ENCODE measurements at places on chromosomes 6 and 20.

GRCh38 chr6:35417979-35418661, 34.0 kb upstream of the FANCE start:
- DNase-seq: no peak

- DNase-seq: no peak
Measured at GRCh38 chr6:35809809-35810208, 4.7 kb downstream of the LHFPL5 start.

DNA sequence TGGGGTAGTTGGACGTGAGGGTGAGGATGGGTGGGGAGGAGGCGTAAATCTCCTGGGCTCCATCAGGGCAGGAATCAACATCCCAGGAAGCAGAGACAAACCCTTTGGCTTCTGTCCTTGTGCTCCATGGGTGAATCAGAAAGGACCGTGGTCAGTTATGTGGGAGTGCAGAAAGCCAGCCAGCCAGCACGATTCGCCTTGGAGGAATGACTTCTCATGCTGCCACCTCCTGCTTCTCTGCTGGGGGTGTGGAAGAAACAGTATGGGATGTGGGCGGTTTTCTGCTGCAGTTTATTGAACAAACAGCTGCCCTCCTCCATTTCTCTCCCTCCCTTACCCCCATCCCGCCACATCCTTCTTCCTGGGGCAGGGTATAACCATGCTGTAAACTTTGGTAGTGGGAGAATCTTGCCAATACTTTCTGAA, 214.5 kb downstream of the SOX4 start:
- no peak for DNase-seq

DNA sequence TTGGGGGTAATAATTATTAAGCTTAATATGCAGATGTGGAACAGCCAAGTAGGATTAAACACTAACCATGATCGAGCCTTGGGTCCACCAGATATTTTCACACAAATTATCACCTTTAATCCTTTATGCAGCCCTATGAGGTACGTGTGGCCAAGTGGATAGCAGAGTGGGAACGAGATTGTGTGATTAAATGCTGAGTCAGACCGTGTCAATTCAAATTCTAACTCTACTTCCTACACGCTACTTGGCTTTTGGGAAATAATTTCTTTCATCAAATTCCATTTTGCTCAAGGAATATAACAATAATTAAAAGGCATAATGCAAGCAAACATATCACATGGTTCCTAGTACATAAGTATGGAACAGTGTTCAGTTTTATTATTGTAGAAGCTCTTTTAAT, 329.2 kb downstream of the CBLN4 start:
- DNase-seq: no peak

GRCh38 chr6:83472767-83473166, 39.6 kb upstream of the PRSS35 start:
- DNase-seq: no peak

DNA sequence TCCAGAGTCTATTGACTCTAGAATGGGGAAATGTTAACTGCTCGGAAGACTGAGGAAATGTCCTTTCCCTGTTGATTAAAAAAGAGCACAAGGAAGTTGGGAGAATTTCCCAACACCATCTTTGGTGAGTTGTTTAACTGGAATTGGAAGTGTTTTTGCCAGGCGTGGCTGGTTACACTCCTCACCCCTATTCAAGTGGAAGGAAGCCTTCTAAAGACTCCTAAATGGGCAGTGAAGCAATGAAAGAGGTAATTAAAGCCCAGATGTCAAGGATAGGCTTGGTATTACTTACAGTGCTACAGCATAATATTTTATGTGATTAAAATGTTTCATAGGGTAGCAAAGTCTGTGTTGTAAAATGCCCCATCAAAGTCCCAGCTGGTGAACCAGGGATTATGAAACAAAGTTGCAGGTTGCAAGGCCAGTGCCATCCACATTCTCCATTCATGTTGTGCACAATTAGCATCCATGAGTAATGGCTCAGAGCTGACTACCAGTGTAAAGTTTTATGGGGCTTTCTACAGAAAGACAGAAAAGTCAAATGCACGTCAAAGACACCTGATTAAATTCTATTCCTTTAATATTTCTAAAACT, 52.6 kb downstream of the BTBD3 start:
- DNase-seq: no peak

- no peak for DNase-seq
Measured at GRCh38 chr20:45301824-45302271, 4.8 kb upstream of the RBPJL start.

- DNase-seq: no peak
Measured at GRCh38 chr6:118306392-118307238, 241.5 kb upstream of the PLN start.

- no peak for DNase-seq
Measured at GRCh38 chr6:149405823-149406765, 6.0 kb downstream of the SUMO4 start.

DNA sequence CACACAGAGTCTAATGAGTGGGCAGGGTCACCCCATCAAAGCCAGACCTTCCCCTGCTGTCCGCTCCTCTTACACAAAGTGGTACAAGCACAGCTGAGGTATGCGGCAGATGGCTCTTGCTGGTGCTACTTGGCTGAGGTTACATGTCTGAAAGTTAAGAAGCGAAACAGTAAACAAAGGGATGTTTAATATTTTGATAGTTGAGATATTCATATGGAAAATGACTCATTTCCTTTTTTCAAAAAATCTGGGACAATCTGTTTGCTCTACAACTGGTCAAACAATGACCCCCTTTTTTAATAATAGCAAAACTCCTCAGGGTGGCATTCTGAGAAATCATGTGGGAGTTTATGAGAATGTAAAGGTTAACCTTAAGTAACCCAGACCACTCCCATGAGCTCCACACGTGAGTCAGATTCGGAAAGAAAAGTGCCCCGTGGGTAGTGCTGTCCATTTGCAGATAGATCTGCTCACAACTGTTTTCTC, 245.3 kb downstream of the TBXT start:
- no peak for DNase-seq

DNA sequence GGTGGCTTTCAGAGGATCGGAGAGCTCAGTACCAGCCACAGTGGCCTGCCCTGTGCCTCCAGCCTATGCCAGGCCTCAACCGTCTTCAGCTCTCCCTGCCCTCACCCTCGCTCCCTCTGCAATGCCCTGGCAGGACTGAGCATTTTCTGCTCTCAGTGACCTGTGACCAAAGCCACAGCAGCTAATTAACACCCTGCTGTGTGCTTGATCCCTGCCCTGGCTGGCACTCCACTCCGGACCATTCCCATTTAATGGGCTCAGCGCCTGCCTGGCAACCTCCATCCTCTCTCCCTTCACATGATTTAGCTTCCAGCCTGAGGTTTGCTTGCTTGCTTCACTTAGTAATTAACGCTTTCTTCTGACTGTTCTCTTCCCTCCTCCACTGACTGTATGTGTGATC, 287.5 kb downstream of the LRFN2 start:
- DNase-seq: no peak

- DNase-seq: no peak
Measured at GRCh38 chr6:32855467-32856174, 1.6 kb downstream of the PSMB9 start.

DNA sequence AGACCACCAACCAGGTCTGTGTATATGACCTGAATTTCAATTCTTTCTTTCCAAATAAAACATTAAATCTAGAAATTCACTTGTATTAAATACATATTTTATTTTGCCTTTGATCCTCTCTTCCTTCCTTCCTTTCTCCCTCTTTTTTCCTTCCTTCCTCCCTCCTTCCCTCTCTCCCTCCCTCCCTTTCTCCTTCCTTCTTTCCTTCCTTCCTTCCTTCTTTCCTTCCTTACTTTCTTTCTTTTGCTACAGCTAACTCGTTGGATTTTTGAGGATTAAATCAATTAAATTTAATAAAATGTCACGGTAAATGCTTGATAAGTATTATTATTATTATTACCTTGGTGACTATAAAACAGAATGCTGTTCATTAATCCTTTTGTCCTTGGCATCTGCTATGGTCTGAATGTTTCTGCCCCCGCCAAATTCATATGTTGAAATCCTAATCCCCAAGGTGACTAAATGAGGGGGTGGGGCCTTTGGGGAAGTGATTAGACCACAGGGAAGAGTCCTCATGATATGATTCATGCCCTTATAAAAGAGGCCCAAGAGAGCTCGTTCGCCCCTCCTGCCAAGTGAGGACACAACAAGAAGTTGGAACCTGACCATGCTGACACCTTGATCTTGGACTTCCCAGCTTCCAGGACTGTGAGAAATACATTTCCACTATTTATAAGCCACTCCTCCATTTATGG, 67.6 kb upstream of the BTBD3 start:
- DNase-seq: peak; percentile 17

DNA sequence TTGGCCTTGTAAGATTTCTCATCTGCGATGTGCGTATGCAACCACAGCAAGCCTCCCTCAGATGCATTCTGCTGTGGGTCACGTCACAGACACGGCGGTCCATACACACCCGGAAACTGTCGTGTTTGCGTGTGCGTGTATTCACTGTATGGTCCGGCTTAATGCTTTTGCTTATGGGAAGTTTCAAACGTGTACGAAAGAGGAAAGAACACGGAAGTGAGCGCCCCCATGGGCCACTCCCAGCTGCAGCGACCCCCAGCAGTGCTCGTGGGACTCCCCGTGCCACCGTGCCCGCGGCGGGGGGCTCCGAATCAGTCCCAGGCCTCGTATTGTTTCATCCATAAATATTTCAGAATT, 10.2 kb downstream of the DLL1 start:
- DNase-seq: no peak

GRCh38 chr20:32358883-32359632, 927 bp downstream of the ASXL1 start:
- no peak for DNase-seq

GRCh38 chr6:139415365-139415764, 40.9 kb upstream of the CITED2 start:
- DNase-seq: no peak

GRCh38 chr6:113095841-113096240, 748.7 kb downstream of the RFPL4B start:
- no peak for DNase-seq

- DNase-seq: no peak
Measured at GRCh38 chr6:34928695-34929094, 39.6 kb downstream of the ANKS1A start.

GRCh38 chr6:135128268-135128914, 52.7 kb upstream of the MYB start:
- no peak for DNase-seq

GRCh38 chr6:121791396-121792315, 356.2 kb downstream of the GJA1 start:
- peak; percentile 53 for DNase-seq

DNA sequence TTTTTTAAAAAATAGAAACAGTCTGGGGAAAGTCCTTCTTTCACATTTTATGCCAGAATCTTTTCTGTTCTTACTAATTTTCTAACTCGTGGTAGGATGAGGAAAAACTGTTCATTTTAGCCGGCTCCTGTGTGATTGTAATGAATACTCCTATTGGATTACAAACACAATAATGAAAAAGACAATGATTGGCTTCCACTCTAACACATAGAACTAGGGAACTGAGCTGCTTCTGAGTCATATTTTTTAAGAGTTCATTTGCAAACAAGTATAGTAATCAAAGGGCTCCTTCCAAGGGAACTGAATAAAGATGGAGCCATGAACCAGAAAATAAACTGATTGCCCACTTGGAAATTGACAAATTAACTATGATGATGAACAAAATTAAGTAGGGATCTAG, 265.3 kb upstream of the TCF21 start:
- DNase-seq: no peak

- DNase-seq: peak; percentile 66
Measured at GRCh38 chr6:74764486-74764885, 441.4 kb downstream of the COL12A1 start.

- DNase-seq: no peak
Measured at GRCh38 chr6:55818482-55818881, 56.9 kb downstream of the BMP5 start.

- no peak for DNase-seq
Measured at GRCh38 chr6:20169786-20170185, 42.5 kb downstream of the MBOAT1 start.

DNA sequence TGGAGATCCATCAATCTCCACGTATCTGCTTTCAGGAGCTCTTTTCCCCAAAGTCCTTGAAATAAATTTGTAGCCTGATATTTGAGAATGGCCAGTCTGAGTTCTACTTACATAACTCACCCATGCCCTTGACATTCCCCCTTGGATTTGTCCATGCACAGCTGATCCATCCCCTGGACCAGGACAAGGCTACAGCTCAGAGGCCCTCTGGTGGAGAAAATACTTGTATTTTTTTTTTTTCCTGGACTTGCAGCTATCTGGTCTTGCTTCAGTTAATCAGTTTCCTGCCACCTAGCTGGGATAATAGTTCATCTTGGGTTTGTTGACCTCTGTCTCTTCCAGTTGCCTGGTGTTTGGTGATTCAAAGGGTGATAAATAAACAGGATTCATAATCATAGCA, 467.6 kb downstream of the DHX35 start:
- DNase-seq: no peak

- DNase-seq: no peak
Measured at GRCh38 chr6:111894272-111894671, 21.0 kb upstream of the FYN start.

- no peak for DNase-seq
Measured at GRCh38 chr6:159687341-159687740, 5.7 kb downstream of the SOD2 start.

DNA sequence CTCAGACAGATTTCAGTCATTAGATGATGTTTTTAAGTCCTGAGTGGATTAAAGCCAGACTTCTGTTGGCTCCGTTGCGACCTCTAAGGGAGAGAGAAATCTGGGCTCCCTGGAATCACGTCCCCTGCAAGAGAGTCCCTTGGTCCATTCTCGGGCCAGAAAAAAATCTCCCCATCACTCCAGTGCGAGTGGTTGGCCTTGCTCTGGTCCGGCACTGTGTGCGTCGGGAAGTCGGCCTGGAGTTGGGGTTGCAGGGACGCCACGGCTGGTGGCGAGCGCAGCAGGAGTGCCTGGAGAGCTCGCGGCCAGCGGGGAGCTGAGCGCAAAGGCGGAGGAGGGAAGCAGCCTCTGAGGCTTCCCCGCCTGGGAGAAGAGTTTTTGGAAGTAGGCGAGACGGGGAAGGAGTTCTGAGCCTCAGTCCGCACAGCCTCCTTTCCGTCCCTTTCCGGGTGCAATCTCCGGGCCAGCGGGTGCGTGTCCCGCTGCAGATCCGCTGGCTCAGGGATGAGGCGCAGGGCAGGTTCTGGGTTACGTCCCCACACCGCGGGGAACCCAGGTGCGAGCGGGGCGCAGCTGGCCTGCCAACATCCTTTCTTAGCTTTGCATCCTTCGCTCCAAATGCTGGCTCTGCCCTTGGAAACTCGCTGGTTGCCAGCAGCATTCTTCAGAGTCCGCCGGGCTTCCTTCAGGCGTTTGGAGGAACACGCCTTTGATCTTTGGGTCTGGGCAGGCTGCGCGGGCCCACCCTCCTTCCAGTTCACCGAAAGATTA, 6.8 kb downstream of the TCF21 start:
- DNase-seq: no peak

GRCh38 chr6:37826188-37826587, 6.7 kb downstream of the ZFAND3 start:
- DNase-seq: no peak

GRCh38 chr6:109453594-109454495, 1.7 kb downstream of the MICAL1 start:
- no peak for DNase-seq

GRCh38 chr6:144129469-144129868, 20.8 kb upstream of the STX11 start:
- no peak for DNase-seq

GRCh38 chr6:142030115-142030619, 102.6 kb upstream of the GJE1 start:
- no peak for DNase-seq

GRCh38 chr6:102520966-102521365, 1127.5 kb downstream of the GRIK2 start:
- DNase-seq: no peak
